ENCODE measurements at places on chromosomes 7 and 10.

- DNase-seq: no peak
These were observed 30.1 kb downstream of the APBB1IP start for GRCh38 chr10:26468291-26468690.

DNA sequence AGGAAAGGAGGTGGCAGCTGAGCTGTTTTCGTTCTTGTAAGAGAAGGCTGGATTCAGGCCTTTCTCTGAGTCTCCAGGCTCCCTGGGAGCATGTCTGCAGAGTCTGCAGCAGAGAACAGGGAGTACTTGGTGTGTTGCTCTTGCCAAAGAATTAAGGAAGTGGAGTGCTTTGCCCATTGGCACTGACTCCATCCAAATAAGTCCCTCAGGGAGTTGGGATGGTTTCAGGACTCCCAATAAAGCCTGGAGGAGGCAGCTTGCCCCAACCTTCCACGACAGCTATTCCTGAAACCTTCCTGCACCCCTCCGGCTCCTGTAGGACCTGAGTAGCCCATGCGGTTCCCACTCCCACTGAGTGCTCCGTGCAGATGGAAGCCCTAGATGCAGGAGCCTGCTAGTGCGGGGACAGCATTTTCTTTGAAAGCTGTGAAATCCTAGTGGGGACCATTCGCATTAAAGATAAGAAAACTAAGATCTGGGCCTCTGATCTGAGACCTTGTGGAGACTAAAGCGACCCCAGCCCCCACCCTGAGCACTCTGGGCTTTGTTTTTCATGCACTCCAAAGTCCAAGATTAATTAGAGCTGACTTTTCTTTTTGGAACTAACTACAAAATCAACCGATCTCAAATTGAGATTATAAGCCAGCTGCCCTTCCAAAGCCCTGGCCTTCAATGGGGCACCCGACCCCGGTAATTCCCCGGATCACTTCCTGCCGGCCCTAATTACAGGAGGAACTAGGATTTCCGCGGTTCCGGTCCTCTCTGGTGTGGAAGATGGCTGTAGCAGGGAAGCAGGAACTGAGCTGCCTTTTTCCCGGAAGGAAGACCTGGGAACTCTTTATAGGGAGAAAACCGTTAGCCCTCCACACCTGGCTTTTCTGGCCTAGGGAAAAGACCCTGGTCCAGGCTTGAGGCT, 110.2 kb downstream of the COL13A1 start:
- DNase-seq: no peak

GRCh38 chr10:71368643-71369042, 28.1 kb upstream of the CDH23 start:
- no peak for DNase-seq

DNA sequence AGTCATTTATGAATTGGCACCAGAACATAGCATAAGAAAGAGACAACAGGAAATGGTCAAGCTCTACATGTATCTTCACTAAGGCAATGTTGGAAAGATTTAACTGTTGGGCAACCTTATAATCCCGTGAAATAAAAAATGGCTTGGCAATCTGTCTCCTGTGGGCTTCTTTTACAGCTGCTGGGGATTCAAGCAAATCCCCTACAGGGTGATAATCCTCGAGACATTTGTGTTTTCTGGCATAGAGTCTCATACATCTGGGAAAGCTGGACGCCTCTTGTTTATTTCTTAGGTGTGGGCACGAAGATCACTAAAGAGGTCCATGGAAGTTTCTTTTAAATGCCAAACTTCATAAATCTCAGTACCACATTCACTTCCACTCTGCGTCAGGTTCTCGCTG, 82.2 kb upstream of the GPR141 start:
- no peak for DNase-seq

DNA sequence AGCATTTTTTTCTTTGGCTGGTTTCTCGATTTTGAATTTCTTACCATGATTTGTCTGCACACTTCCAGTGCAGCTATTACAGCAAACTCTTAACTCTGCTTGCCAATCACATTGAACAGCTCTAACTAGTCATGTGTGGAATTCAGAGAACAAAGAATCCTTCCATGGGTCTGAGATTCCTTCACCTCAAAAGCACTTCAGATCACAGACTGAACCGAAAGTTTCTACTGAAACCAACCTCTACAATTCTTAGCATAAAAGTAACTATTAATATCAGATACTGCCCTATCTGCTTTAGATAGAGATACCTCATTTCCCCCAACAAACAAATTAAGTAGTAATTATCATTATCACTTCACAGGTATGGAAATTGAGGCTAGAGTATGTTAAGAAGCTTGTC, 56.5 kb upstream of the SP4 start:
- no peak for DNase-seq

DNA sequence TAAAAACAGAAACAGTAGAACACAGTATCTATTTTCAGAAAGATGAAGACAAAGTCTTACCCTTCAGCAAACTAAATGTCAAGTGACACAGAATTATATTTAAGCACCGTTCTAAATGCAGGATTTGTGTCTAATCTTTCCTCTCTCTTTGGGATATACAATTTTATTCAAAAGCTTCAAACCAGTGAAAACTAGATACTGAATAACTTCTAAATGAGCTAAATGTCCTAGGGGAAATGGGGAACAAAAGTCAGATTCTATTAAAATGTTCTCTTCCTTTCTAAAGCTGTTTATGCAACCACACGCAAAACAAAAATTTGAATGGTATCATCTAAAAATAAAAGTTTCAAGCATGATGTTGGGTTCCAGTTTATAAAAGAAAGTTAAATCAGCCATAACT, 136.4 kb upstream of the AOAH start:
- DNase-seq: no peak

DNA sequence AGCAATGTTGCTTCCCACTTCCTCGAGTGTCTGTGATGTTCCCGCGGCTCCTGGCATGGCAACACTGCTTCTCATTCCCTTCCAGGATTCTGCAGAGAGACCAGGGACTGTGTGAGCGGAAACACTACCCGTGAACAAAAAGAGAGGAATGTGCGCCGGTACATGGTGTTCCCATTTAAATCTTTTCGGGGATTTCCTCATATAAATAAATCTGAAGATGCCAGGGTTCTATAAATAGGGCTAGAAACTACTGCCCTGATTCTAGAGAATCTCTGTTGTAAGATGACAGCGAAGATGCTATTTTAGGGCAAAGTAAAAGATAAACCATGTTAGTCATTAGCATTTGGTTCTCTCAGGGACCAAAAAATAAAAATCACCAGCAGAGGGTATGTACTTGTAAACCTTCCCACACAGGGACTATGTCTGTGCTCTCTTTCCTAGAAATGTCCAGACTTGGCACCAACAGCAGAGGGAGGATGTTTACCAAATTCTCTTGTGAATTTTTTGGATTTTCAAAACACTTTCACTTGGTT, 92.2 kb upstream of the DDC start:
- DNase-seq: no peak

DNA sequence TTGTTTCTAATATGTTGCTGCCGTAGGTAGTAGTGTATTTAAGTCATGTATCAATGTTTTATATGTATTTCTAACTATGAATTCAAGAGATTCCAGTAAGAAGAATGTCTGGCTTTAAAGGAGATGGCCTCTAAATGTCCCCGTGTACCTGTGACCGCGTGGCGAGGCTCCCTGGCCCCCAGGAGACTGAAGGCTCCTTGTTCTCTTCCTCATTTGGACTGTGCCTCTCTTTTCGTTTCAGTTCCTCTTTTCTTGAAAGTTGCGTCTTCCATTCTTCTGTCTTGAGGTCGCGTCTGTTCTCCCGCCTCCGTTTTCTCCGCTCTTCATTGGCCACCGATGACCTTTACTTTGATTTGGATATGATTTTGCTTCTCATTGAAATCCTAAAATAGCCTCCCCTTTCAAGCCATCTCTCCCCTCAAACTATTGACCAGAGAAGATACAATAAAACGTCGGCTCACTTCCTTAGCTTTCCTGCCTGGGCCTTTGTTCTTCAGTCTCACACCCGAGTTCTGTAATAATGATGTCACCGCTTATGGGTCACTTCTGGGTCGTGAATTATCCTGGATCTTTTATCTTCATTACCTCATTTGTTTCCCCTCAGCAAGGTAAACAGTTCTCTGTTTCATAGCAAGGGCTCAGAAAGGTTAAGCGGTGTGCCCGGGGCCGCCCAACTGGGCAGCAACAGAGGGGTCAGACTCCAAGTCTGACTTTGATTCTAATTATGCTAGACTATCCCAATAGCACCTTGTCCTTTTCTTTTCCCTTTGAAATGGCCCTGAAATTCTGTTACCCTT, 28.7 kb downstream of the WIPI2 start:
- DNase-seq: no peak

DNA sequence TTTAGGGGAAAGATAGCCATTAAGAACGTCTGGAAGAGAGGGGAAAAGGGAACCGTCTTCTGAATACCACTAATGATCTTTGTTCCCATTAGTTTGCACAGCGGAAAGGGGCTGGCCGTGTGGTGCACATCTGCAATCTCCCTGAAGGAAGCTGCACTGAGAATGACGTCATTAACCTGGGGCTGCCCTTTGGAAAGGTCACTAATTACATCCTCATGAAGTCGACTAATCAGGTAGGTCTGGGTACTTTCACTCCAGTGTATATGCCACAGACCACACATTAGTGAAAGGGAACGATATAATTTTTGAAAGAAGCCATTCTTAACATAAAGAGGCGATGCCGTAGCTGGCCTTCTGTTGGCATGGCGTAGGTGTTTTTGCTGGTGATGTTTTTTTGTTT, 74.3 kb upstream of the PDCD4 start:
- DNase-seq: no peak

DNA sequence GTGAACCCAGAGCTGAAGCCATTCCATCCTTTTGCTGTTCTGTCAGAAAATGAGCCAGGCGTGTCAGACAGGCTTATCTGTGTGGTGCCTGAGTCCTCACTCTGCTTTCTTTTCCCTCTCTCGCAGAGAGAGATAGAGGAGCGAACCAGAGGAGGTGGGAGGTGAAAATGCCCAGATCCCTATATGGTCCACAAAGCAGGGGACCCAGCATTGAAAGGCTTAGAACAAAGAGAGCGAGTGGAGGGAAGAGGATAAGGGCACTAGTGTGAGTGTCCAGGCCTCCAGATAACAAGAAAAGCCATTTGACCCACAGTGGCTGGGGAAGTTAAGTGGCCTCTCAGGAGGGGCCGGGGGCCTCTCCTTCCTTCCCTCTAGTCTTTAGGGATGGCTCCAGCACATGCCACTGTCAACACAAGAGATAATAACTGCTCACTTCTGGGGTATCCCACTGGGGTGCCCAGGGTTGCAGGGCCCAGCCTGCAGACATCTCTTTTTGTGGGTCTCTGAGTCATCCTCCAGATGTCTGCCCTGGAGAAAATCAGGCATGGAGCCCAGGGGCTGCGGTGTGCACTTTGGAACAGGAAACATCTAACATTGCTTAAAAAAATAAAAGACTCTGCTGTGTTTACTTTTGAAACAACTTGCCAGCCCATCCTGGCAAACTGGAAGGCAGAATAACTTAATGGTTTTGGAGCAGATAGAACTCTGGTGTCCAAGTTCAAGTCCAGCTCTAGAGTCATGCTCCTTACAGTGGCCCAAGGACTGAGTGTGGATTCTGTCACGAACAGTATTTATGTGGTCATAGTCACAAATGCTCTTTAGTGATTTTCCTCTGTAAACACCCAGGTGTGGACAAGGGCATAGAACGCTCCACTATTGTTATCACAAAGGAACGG, 189.5 kb downstream of the CXCL12 start:
- DNase-seq: no peak

DNA sequence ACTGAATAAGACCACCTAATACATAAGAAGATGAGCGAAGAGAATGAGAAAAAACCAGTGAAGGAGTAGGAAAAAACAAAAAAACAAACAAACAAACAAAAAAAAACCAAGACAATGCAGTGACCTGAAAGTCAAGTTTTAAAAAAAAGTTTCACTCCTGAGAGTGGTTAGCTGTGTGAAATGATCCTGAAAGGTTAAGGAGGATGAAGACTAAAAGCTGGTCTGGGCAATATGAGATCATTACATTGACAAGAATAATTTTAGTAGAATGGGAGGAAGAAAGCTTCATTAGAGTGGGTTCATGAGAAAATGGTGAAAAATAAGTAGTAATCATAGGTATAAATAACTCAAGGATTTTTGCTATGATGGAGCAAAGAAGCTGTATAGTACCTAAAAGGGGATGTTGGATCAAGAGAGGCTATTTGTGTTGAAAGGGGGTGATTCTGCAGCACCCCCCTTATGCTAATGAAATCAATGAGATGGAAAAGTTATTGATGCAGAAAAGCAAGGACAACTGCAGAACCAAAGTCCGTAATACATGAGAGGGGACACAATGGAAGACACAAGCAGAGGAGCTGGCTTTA, 80.2 kb downstream of the KMT2C start:
- no peak for DNase-seq

DNA sequence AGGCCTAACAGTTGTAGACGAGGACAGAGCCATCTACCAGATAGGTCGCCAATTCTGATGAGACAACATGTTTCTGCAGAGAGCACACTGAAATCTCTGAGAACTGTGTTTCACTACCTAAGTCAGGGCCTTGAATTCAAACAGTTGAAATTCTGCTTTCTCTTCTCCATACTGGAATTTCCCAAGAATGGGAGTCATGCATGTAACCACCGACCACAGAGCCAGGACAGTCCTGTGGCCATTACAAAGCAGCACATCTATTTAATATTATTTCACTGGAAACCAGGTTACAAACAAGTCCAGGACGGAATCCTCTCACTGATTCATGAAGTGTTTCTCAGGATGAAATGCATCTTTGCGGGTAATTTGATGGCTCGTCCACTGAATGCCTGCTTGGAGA, 62.0 kb upstream of the ST8SIA6 start:
- no peak for DNase-seq

DNA sequence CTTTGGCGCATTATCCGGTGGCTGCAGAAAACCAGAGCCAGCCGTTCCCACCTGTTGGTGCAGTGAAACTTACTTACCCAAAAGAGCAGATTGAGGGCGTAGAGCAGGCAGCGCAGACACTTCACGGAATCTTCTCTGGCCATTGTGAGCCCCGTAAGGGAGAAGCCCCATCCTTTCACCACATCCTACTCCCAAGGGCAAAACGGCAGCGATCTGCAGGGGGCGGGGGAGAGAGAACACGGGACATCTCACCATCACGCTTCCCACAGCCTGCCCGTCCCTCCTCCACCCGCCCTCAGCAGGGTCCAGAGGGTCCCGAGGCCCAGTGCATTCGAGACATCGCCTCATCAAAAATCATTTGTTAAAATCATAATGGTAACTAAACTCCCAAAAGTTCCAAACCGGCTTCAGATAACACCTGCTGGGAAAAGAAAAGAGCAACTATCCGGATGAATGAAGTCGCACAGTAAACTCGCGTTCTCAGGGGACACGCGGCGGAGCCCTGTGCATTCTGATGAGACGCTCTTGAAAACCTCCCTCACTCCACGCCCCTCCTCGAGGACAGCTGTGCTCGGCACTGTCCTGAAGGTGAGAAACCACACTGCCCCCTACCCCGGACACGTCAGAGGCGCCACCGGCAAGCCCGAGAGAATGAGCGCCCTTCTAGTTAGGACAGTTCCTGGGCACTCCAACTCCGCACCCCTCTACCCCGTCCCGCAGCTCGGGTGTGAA, 1.2 kb downstream of the TSPAN12 start:
- no peak for DNase-seq

Measured in activated CD4-positive, CD25-positive, alpha-beta regulatory T cell (primary cell).